Hematopoietic multipotent progenitor cell treated with erythropoietin and hydrocortisone succinate and interleukin-3 and kit ligand, for 4 days (in vitro differentiated cells): ENCODE measurements at places on chromosomes 4 and X.
A peak's percentile ranks its signal among the peaks of the same experiment; 100 is the strongest.

GRCh38 chr4:136001791-136002190, 1530.5 kb downstream of the PCDH18 start:
- DNase-seq, result no peak

DNA sequence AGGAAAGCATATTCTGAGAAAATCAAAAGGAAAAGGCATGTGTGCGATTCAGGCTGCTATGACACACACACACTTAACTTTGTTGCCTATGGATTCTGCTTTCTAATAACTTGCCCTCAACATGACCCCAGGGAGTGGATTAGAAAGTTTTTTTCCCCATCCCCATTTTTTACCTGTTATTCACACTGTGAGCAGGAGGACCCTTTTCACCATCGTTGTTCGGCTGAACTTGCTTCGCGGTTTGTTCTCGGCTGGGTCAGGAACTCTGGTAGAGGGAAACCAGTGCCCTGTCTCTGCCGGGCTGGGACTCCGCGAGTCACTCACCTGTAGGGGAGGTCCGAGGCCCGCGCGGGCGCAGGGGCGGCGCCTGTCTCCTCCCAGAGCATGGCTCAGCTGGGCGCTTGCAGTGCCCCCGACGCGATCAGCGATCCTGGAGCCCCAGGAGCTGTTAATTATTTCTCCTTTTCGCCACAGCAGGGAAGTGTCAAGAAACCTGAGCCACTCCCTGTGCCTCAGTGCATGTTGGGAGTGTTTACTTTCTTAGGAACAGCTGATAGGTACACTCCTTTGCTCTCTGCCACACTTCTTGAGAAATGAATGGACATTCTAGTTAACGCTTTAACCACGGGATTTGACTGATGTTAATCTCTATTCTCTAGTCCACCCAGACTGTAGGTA, at the start of gene RASSF6:
Gene RASSF6 (minus strand): TSS at position 322 of the 678 bp plus-strand sequence. CDS start 8,641 bp downstream, outside the sequence.
- peak; percentile 34 for DNase-seq

DNA sequence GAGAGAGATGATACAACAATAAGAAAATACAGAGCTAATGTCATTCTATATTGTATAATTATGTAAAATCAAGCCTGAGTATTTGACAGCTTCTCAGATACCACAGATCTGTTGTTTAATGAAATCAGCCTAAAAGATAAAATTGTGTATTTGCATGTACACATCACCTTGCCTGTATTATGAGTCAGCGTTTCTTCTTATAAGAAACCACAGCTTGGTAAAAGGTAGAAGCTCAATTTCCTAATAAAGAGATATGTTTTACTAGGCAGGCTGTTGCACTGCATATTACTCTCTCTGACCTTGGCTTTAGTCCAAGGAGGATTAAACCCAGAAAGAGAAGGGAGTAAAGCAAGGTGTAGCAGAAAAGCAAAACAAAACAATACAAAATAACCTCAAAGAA, 121.3 kb downstream of the PPARGC1A start:
- no peak for DNase-seq

DNA sequence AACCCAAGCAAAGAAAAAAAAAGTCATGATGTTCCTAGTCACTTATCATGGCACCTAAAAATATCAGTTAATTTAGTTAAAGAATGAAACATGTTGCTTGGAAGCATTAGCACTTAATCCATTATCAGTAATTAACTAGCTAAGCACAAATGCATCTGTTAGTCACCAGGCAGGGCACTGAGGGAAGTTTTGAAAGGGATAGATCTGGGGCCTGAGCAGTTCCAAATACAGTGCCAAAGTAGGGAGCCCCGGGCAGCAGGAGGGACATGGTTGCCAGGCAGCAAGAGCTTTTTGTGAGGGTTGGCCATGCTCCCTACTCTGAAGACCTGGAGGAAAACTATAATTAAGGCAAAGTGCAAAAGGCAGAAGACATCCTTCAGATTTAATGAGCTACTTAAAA, 62.0 kb downstream of the PHKA1 start:
- DNase-seq, result no peak

DNA sequence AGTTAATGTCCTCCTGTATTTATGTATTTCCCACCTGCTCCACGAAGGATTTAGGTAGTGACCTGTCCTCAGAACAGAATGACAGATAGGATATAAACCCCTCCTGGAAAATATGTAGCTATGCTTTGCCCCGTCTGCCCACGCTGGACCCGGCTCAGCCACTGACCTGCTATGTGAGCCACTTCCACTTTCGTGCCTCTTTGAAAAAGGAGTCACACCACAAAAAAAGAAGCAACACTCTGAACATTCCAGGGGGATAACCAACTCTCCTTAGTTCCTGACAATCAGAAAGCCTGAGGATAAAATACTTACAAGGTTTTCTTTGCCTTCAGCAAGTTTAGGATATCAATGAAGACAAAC, 11.1 kb downstream of the ACSL1 start:
- DNase-seq, result no peak
